ENCODE measurements at places on chromosomes 6 and 20.

DNA sequence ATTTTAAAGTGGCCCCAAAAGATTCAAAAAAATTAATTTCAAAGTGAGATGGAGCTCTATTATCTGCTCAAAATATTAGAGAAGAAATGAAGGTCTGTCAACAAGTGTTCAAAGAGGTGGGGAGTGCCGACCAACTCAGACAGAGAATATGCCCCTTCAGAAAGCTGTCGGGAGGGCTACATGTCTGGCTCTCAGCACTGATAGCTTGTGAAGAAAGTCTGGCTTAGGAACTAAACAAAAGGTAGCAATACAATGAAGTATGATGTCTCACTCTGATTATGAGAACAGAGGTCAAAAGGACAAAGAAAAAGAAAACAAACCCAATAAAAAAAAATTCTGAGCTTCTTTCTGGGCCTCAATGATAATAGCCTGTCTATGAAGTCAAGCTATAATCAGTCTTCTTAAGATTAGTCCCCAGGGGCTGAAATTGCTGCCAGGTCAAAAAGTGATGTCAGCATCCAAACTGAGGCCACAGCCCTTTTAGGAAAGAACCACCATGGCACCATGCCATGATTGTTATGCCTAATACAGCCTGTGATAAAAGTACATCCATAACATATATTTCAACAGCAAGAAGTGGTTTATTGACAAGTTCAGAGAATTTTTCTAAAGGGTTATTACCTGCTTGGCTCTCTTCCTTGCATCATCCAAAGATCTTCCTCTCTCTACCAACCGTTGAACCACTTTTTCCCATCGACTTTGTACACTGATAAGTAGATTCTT, 150.9 kb downstream of the DST start:
- no peak for DNase-seq

GRCh38 chr6:157763129-157763903, 59.7 kb upstream of the SNX9 start:
- peak; percentile 58 for DNase-seq

DNA sequence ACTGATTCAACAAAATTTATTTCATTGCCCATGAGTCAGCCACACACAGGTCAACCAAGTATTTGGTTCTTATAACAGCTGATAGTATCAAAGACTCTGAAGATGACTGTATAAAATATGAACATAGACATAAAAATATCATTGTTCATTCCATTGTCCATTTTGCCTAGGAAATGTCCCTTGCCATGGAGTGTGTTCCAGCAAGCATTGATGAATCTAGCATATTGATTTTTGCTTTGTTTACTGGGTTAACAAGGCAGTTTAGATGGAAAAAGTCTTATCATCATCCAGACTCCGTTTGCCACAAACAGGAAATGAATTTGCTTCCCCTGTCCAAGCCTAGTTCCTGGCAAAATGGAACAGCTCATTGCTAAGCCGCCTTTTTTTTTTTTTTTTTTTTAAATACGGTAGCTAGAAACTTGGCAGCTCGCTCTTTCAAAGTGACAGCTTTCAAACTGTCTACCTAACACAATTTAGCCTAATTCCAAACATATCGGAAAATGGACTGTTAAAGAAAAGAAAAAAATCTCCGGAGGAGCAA, 7.5 kb downstream of the F13A1 start:
- no peak for DNase-seq

- peak; percentile 69 for DNase-seq
Measured at GRCh38 chr6:24910331-24910960, 25.3 kb downstream of the RIPOR2 start.

DNA sequence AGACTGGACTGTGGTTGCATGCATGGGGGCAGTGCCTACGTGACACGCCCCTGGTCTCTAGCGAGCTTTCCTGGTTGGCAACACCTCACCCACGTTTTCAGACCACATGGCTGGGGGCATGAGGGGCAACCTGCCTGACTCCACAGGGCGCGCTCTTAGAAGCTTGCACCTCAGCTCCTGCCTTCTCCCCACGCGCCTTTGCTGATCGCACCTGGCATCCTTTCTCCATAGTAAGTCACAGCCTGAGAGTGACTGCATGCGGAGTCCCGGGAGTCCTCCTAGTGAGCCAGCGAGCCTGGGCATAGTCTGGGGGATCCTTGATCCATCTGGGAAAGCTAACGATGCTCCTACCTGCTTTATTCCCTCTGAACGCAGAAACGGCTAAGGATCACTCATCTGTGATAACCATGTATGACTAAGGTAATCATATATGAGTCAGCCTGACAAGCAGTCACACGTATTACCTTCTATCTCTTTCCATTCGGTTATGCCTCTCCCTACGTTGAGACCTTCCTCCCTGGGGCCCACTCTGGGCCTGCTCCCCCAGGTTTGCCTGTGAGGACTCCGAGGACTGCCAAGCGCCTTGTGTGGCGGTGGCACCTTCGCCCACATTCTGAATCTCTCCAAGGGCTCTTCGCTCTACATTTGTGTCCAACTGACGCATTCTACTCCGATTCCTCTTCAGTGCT, 4.5 kb downstream of the TCFL5 start:
- no peak for DNase-seq

DNA sequence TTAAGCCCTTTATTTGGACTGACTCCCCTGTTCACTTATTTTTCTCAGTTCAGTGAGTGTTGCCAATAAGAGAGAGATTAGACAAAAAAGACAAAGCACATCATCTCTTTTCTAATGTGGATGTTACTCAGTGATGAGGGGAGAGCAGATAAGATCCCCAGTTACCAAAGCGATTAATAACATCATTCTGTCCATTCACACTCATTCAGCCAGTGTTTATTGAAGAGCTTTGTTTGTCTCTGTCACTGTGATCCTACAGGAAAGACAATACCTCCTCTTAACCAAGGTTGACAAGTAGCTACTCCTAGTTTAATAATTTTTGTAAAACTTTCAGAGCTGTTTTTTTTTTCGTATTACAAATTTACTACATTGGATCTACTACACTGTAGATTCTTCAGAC, 163.0 kb downstream of the EYA4 start:
- no peak for DNase-seq

DNA sequence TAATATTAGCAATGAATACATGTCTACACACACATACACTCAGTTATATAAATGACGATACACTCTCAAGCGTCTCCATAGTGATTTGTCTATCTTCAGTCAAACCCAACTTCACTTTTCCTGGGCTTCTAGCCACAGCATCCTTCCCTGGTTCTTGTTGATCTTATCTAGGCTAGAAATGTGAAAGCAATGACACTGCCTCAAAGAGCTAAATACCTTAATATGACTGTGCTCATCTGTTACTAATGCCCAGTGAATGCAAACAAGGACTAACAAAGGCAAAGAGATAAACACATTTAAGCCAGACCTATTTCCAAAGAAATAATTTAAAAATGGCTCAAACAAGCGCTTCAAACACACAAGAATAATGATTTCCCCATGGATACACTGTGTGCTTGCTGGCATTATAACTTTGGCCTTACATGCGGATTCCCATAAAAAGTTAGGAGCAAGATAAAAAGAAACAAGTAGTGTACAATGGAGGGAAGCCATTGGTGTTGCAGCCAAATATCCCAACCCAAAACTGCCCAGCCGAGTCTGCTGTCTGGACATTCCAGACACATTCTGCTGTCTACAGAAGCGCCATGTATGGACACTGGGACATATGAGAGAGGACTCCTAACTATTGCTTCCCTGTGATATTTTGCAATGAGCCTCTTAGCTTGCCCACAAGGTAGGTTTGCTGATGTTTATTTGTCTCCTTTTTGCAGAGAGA, 19.5 kb upstream of the DAAM2 start:
- DNase-seq = no peak

GRCh38 chr6:158565122-158565429, 5.2 kb downstream of the TMEM181 start:
- DNase-seq = no peak

DNA sequence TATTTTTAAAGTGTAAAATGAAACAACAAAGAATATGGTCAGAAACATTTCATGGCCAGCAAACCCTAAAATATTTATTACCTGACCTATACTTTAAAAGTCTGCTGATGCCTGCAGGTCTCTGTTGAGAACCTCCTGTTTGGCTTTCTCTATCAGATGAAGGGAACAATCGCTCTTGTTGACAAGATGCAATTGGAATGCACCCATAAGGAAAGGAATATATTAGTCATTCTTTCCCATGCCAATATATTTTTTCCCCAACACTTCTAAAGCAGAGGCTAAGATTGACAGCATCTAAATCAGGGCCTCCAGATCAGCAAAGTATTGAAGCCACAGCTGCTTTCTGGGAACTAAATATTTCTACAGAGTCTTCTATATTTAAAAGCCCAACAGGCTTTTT, 897.8 kb downstream of the EPHA7 start:
- no peak for DNase-seq

DNA sequence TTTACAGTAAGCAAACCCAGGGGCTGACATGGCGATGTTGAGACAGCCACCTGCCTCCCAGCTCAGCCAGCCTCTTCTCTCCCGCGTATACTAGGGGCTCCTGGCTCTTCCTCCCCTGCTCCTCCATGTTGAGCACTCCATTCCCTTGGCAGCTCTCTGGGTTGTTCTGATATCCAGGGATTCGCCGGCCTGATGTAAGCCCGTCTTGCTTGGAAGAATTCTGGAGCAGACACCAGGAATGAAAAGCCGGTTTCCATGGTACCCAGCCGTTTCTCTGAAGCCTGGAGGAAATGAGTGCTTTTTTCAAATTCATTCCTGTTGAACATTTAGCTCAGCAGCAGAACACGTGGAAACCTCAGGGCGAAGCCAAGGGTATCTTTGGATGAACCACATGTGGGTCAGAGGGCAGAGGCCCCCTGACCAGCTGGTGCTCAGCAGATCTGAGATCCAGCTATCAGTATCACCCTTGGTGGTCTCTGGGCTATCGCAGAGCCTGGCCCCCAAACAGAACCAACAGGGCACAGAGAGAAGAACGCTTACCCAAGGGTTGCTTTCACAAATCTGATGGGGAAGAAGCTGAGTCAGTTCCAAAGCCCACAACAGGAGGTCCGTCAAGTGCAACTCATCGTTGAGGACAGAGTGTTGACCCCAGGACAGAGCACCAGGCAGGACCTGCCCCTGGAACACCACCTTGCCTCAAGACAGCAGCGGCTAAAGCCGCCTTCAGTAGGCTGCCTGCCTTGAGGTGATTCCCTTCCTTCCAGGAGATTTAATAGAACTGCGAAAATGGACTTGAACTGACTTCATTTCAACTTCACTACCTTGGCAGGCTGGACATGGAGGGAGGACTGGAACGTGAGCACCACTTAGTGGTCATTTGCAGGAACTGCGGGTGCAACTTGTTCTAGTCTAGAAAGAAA, 96.1 kb upstream of the RIN2 start:
- peak; percentile 69 for DNase-seq

- no peak for DNase-seq
Measured at GRCh38 chr6:128150376-128150775, 249.5 kb upstream of the THEMIS start.

GRCh38 chr6:8642131-8642530, 206.8 kb upstream of the SLC35B3 start:
- no peak for DNase-seq

DNA sequence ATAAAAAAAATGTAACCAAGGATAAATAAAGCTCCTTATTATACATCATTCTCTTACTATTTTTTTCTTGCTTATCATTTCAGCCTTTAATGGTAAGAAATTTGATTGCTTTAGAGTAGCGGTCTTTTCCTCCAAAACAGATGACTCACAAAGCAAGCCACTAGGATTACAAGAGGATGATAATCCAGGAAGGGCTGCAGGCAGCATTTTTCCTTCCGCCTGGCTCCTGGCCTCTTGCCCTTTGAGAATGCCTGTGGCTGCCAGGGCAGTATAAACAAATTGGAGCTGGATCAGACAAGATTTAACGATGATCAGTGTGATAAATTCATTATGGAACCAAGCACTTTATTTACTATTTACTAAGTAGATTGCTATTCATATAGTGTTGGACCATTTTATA, 9.7 kb upstream of the FBXL4 start:
- DNase-seq = no peak

DNA sequence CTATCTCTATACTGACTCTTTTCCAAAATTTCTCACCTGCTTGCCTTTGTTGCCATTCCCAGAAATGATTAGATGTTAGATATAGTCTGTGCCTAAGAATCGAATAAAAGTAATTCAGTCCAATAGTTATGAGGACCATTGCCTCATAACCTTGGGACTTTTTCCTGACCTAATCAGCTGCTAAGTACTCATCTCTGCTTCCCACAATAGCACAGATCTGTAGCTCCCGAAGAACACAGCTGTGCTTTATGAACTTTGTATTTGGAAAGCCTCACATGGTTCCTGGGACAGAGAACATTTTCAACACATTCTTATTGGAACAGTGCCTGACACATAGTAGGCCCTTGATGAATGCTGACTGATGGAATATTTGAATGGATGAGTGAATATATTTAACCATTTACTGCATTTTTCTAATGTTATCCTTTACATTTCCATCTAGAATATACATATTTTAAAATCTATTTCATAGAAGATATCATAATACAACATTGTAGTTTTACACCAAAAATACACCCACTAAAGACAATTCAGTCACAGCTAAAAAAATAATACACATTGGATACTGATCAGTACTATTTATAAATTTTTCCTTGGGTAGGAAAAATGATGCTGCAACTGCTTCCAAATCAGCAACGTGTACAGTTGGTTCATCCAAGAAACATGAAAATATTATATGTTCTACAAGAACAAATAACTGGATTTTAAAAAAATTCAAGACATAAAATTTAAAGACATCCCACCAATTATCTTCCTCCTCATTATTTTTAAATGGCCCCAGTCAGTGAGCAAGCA, 53.9 kb downstream of the HS3ST5 start:
- no peak for DNase-seq

DNA sequence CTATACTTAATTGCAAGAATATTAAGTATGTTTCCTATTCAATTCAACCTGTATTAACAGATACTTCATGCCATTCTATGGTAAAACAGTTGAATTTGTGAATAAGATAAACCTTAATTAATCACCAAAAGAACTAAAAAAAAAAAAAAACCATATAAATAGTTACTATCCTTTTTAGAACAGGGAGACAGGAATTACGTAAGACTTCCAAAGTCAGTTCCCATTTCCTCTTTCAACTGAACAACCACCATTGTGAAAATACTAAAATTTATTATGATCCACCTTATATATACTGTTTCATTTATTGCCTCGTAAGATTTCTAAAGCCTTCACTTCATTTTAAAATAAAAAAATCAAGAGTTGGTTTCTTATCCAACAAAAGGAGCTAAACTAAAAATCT, 9.4 kb downstream of the CCNC start:
- DNase-seq = no peak

DNA sequence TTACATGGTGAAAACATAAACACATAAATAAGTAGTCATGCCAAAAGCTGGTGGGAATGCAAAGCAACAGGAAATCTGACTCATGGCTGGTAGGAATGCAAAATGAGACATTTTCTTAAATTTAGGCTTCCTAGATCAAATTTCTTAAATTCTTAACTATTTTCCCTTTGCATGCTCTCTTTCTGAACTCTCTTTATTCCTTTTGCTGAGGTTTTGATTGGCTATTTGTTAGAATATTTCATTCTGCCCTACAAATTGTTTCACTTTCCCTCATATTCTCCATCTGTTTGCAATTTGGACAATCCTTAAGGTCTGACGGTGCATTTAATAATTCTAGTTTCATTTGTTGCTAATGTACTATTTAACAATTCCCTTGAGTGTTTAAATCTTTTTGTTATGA, 437.5 kb upstream of the RGS17 start:
- DNase-seq = no peak

- DNase-seq = no peak
Measured at GRCh38 chr6:158517581-158517980, 42.3 kb upstream of the TMEM181 start.

GRCh38 chr6:167103041-167103891, 19.6 kb upstream of the CCR6 start:
- DNase-seq = no peak

Data from activated CD4-positive, alpha-beta T cell treated with anti-CD3 and anti-CD28 coated beads for 36 hours (primary cell).